NAMALWA (cell line): ENCODE measurements at places on chromosomes 16 and 17.

- no peak for DNase-seq
These were observed 41.5 kb downstream of the SOCS3 start for GRCh38 chr17:78318407-78318806.

- DNase-seq = no peak
These were observed 143.6 kb upstream of the IRX5 start for GRCh38 chr16:54787045-54787444.

DNA sequence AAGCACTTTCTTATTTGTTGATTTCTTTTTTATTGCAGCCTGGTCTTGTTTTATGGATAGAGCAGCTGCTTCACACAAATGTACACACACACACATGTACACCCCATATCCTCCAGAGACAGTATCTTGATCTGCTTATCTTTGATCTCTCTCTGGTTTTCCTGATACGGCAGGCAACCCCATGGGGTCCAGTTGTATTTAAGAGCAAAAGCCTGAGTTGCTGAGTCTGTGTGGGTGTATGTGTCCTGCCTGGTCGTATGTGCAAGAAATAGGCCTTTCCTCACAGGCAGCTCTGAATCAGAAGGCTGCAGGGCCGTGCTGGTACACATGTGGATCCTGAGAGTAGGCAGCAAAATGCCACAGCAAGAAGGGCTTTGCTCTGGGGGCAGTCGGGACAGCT lies 14.6 kb upstream of the LGALS9 start:
- DNase-seq = no peak

- DNase-seq = no peak
These were observed 80.1 kb upstream of the GNG13 start for GRCh38 chr16:880471-881171.

DNA sequence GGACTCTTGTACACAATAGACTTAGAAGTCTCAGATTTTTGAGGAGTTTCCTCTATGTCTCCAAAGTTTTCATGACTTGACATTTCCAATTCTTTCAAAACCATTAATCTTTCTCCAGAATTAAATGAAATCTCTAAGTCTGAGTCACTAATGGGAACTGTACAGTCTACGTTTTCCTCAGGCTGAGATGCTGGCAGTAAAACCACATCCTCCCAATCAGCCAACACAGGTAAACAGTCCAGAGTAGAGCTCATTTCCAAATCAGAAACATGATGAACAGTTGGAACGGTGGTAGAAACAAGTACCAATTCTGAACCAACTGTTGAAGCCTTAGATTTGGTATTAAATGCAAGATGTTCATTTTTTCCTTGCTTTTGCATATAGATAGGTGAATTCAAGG lies 7.9 kb downstream of the ERI2 start:
- DNase-seq = no peak

- no peak for DNase-seq
These were observed 15.2 kb downstream of the CNGB1 start for GRCh38 chr16:57955572-57956188.

DNA sequence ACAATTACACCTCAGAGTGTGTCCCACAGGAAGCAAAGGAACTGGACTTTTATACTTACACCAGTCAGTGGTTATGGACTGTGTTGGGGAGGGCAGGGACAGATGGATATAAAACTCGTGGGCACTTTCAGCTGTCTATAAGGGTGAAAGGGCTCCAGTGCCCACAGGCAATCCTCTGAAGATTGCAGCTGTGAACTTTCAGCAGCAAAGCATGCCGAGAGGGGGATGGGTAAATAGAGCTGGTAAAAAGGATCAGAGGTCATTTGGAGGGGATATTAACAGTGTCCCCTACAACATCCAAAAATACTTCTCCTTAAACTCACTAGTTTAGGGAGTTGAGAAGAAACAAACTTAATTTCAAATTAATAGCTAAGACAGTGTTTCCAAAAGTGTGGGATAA lies 13.3 kb upstream of the RFWD3 start:
- no peak for DNase-seq

GRCh38 chr16:867421-868385 lies 67.2 kb upstream of the GNG13 start:
- DNase-seq = no peak

- peak; percentile 14 for DNase-seq
These were observed 998 bp upstream of the TMEM11 start for GRCh38 chr17:21214777-21215541.

GRCh38 chr16:1221628-1222552 lies 3.2 kb downstream of the TPSG1 start:
- DNase-seq = no peak

GRCh38 chr17:55510986-55511721 lies at the start of gene SMIM36:
Gene SMIM36, minus strand, starts transcription at chr17:55511452.
- no peak for DNase-seq

DNA sequence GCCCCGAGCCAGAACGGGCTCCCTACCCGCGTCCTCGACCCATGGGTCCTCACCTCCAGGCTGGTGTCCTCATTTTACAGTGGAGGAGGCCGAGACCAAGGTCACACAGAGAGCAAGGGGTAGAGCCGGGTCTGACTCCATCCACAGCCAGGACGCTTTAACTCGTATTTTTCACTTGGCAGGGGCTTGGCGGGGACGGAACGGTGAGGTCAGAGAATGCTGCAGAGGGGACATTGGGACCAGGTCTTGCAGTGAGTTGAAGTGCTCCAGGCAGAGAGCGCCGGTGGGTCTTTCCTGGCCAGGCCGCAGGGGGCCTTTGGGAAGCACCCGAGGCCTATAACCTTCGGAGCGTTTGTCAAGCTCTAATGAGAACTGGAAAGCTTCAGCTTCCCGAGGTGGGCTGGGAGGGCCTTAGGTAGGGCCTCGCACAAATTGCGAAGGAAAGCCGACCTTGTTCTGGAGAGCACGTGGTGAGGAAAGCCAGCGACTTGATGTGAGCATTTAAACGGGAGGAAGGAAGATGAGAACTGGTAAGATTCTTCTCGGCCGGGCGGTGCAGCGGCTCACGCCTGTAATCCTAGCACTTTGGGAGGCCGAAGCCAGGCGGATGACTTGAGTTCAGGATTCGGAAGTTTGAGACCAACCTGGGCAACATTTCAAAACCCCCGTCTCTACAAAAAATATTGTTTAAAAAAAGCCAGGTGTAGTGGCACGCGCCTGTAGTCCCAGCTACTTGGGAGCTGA lies 908 bp upstream of the CLUH start:
- no peak for DNase-seq

DNA sequence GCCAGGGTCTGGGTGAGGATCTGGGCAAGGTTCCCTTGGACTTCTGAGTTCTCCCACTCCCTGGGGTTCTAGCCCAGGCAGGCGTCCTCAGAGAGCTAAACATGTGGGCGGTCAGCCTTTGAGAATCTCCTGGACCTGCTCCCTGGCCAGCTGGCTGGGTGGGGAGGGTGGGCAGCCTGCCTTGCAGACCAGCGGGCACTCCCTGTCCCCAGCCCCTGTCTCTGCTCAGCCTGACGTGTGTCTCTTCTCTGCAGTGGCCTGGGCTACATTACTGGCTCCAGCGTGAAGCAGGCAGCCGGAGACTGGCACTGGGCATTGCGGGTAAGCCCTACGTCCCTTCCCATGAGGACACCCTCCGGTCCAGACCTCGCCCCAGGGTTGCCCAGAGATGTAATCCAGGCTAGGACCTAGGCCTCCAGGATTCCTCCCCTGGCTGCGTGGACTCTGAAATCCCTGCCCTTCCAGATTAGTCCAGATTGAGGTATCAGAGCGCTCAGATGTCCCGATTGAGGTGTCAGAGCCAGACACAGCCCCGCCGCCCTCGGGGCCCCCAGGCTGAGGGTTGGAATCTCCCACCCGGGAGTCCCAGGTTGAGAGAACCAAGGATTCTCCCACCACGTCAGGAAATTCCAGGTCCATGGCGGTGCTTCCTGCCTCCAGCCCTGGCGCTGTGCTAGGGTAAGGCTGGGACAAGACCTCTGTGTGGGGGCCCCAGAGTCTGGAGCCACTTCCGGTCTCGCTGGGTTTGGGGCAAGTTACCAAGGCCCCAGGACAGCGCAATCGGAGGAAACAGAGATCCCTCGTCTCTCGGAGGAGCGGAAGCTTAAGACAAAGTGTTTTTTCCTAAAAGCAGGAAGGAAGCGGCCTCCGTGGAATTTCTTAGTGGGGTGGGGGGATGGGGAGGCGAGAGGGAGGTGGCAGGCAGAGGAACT lies 24.1 kb downstream of the MYBBP1A start:
- DNase-seq = no peak

GRCh38 chr17:27496437-27496943 lies 40.2 kb downstream of the KSR1 start:
- DNase-seq = no peak

DNA sequence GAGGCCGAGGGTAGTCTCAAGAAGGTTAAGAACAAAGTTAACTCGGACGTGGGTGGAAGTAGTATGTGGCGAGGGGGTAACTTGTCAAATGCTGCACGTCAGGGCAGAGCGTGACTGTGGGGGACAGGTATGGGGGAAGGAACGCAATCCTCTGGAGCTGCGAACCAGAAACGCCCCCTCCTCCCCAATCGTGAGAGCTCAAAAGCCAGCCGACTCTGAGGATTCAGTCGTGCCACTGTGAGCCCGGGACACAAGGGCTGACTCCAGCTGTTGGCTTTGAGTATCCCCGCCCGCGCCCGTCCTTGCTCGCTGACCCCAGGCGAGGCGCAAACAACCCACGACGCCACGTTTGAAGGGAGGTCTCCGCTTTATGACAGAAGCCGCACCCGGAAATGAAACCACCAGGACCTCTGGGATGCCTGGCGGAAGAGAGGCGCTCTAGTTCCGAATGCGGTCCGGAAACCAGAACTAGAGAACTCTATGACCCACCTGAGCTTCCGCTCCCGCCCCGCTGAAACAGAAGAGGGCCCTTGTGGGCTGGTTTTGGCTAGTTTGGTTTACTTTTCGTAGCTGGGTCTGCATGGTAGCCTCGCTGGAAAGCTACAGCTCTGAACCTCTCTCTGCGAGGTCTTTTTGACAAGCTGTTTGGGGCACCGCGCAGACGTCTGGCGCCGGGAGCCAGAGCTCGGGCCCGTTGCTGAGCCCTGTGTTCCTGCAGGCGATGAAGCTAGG lies at the start of gene PEX12:
Gene PEX12 (minus strand): TSS at position 375 of the 732 bp plus-strand sequence. CDS start 550 bp downstream, outside the sequence.
- DNase-seq = peak; percentile 92

DNA sequence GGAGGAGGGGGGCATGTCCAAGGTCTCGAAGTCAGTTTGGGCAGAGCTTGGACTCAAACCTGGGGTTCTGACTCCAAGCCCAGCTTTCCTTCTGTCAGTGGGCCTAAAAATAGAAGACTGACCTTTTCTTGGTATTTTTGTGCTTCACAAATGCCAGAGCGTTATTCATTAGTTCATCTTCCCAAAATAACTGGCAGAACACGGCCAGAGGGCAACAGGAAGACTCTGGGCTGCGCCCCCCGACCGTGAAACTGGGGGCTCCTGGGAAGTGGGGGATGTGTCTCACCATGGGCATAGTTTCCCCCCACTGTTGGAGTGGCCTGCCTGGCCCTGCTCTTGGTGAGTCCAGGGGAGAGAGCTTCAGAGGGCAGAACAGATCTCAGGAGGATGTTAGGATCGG lies 94.0 kb downstream of the SOCS1 start:
- DNase-seq = no peak

DNA sequence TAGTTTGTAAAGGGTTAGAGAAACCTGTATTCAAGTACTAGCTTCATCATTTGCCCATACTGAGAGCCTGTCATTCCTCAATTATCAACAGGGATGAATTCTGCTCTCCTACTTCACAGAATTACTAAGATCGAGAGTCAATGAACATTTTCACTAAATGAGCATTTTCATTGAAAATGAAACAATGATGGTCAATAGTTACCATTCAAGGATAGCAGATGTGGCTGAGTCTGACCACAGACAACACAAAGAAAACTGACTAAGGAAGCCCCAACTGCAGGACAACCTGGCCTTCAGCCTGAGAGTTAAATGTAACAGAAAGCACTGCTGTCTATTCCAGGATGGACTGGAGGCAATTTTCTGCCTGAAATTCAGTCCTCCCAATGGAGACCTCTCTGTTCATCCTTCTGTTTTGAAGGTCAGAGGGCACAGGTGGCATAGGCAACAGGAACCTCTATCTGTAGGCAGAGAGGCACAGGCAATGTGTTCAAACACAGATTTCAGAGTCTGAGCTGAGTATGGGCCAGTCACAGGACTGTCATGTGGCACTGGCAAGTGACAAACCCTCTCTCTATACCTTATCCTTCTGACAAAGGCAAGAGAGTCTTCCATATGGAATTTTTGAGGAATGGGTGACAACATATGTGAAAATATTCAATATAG lies 19.5 kb downstream of the TRAF4 start:
- no peak for DNase-seq

- DNase-seq = no peak
These were observed 160.4 kb downstream of the WWOX start for GRCh38 chr16:78259873-78260272.

GRCh38 chr16:11792410-11793241 lies 4.4 kb downstream of the ZC3H7A start:
- no peak for DNase-seq

DNA sequence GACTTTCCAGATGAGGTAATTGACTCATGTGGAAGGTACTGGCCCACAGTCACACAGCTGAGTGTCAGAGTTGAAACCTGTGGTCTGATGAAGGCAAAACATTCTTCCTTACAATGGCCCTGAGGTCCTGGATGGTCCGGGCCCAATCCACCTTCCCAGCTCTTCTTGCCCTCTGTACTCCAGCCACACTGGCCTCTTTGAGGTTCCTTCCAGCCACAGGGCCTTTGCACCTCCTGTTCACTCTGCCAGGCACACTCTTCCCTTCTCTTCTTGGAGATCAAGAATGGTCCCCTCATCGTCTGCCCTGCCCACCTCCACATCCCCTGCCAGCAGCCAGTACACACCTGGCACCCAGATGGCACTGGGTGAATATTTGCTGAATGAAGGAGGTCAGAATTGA lies 6.5 kb upstream of the PEMT start:
- DNase-seq = no peak

- no peak for DNase-seq
These were observed 59.3 kb downstream of the SMPD3 start for GRCh38 chr16:68389006-68389405.

DNA sequence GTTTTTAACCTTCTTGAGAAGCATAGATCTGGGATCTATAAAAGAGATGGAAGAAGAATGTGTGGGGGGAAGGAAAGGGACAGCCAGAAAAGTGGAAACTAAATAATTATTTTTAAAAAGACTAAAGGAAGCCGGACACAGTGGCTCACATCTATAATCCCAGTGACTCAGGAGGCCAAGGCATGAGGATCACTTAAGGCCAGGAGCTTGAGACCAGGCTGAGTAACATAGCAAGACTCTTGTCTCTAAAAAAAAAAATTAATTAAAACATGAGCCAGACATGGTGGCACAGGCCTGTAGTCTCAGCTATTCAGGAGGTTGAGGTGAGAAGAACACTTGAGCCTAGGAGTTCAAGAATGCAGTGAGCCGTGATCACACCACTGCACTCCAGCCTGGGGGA lies 335.1 kb downstream of the GRIN2A start:
- no peak for DNase-seq

- peak; percentile 26 for DNase-seq
These were observed 646 bp downstream of the RABEP1 start for GRCh38 chr17:5282642-5283217.

GRCh38 chr17:67557921-67558320 lies 159.8 kb upstream of the NOL11 start:
- DNase-seq = no peak

- DNase-seq = no peak
These were observed 61.6 kb downstream of the RPGRIP1L start for GRCh38 chr16:53642094-53642493.

GRCh38 chr17:2804912-2805311 lies 8.7 kb downstream of the RAP1GAP2 start:
- DNase-seq = no peak
